ENCODE measurements at places on chromosomes 13 and 19.

GRCh38 chr13:79861731-79862130, 380.8 kb downstream of the NDFIP2 start:
- no peak for DNase-seq

GRCh38 chr19:18989316-18989715, 44.0 kb downstream of the SUGP2 start:
- DNase-seq, result no peak

GRCh38 chr19:4149518-4150288, 3.7 kb upstream of the CREB3L3 start:
- no peak for DNase-seq

DNA sequence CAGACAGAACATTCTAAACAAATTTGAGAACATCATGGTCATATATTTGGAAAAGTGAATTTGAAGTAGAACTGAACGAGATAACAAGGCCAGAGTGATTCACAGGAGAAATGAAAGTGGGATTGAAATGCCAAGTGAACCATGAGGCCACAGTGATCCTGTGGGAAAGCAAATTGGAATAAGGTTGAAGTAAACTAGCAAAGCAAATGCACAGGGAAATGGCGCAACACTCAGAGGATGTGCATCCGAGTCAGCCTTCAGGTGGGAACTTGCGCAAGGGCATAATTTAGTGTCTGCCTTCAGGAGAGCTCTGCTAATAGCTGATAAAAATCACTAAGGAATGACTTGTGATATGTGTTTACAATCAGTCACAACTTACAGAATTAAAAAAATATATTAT, 696.6 kb downstream of the LIG4 start:
- no peak for DNase-seq

GRCh38 chr13:114249077-114249476, 14.4 kb downstream of the CDC16 start:
- no peak for DNase-seq

GRCh38 chr19:17719730-17720400, 585 bp downstream of the MAP1S start:
- no peak for DNase-seq

DNA sequence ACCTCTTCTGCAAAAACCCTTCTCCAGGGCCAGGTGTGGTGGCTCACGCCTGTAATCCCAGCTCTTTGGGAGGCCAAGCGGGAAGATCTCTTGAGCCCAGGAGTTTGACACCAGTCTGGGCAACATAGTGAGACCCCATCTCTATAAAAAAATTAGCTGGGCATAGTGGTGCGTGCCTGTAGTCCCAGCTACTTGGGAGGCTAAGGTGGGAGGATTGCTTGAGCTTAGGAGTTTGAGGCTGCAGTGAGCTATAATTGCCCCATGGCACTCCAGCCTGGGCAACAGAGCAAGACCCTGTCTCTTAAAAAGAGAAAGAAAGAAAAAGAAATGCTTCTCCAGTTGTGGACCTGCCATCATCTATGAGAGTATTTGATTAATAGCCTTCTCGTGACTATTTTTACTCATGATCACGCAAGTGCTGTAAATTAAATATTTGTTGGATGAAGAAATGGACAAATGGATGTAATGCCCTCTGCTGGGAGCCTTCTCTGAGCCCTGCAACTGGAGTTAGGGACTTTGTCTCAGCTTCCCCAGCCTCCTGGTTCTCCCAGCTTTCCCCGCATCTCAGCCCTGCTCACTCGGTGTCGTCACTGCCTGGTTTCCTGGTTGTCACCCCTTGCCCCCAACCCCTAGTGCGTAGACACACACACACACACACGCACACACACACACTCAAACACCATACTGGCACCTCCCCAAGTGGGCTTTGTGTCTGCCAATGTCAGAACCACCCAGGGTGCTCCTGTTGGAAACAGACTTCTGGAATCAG, 12.2 kb downstream of the WIZ start:
- DNase-seq, result no peak

- no peak for DNase-seq
Observed at GRCh38 chr13:29978211-29978610, 127.8 kb upstream of the UBL3 start.

DNA sequence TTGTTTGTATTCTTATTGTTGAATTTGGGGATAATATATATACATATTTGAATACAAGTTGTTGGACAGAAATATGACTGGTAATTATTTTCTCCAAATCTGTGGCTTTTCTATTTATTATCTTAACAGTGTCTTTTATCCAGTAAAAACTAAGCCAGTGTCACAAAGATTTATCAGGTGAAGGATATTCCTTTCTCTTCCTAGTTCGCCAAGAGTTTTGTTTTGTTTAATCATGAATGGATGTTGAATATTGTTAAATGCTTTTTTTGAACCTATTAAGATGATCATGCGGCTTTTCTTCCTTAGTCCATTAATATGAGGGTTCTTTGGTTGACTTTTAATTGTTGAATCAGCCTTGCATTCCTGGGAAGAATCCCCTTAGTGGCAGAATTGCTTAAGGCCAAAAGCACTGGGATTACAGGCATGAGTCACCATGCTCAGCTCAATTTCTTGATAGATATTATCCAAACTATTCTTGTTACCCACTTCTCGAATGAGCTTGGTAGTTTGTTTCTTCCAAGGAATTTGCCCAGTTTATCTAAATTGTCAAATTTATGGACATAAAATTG, 53.3 kb downstream of the TEX26 start:
- no peak for DNase-seq

DNA sequence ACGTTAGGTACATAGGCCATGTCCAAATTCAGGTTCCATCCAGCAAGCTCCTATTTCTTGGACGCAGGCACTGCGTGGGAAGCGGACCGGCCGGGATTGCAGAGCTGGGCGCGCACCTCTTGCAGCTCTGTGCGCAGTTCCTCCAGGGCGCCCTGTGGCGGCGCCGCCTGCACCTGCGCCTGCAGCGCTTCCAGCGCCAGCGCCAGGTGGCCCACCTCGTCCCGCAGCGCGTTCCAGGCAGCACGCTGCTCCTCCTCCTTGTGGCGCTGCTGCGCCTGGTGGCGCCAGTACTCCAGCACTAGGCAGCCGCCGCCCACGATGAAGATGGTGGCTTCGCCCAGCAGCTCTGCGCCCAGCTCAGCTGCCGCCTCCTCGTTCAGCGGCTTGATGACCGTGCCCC, 31.1 kb downstream of the OPA3 start:
- DNase-seq, result no peak
